ENCODE measurements at places on chromosomes 2 and 18.

GRCh38 chr2:239717319-239717675 is 307.8 kb downstream of the NDUFA10 start:
- no peak for DNase-seq

DNA sequence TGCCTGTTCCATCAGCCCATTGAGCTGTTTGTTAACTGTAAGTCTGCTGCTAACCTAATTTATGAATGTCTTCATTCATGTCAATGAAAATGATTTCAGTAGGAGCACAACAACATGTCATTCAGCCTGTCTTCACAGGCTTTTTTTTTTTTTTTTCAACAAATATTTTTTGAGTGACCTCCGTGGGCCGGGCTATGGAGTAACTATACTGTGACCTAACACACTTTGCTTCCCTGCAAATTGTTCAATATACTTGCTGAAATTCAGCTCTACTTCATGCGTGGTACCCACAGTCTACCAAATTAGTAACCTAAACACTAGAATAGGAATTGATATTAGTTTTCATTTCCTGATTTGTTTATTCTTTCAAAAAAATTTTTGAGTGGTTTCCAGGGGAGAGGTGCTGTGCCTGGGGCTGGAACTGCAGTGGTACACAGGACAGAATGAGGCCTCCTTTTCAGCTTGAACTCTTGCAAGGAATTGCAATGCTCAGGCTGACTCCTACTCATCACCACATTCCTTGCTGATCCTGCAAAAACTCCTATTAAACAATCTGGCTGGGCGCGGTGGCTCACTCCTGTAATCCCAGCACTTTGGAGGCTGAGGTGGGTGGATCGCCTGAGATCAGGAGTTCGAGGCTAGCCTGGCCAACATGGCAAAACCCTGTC is 87.1 kb downstream of the CDH20 start:
- DNase-seq, result no peak

DNA sequence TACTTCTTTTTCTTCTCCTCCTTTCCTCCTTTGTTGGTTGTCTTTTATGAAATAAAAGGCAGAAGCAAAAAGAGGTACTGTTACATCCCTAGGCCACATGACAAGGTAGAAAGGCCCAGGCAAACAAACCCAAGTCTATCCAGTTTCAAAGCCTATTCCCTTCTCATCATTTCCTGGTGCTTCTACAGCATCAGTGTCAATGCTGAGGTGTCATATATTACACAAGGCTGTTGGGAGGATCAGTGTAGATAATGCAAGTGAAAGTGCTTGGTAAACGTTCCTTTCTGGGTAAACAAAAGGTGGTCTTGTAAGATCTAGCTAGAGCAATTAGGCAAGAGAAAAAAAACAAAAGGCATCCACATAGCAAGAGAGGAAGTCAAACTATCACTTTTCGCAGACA is 64.9 kb downstream of the EVA1A start:
- no peak for DNase-seq

DNA sequence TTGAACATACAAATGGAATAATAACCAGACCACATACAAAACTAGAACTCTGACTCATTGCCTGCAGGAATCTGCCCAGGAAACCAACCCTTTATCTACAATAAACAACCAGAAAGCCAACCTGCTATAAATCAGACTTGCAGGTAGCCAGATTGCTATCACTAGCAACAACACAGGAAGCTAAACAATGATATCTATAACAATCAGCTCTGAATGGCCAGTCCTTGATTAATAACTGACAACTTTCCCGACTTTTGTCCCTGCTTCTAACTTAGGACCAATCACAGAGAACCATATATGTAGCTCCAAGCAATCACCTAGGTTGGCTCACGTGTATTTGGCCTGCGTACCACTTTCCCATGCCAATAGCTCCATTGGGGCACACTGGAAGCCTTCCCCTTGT is 470.8 kb downstream of the RIT2 start:
- DNase-seq, result no peak

DNA sequence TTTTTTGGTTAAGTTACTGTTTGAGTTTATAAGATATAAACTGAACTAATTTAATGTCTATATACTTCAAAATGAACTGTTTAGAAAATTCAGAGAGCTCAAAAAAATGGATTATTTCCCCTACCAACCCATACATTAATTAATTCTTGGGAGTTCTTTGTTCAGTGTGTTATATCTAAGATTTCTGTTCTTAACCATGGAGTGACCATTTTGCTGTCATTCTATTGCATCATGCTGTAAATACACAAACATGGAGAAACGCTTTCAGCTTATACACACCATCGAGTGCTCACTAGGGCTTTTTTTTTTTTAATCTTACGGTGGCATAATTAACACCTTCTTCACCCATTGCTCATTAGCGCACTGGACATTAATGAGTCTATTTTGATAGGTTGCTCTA is 33.4 kb upstream of the TBR1 start:
- no peak for DNase-seq

- no peak for DNase-seq
Measured at GRCh38 chr18:2444201-2444875, 127.0 kb downstream of the METTL4 start.

DNA sequence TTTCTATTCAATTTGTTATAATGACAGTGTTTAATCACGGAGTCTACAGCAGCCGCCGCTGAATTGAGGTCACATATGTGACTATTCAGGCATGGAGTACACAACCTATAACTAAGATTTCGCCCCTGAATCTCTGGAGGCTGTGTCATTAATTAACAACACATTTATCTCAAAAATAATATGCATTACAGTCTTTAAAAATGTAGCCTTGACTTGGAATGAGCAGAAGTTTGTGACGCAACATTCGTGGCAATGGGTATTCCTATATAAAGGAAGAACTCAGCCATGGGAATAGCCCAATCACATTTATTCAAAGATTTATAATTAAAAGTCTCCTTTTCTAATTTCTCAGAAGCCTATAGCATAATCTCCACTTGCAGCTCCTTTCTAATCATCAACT is 60.6 kb upstream of the LYPD1 start:
- DNase-seq, result no peak

DNA sequence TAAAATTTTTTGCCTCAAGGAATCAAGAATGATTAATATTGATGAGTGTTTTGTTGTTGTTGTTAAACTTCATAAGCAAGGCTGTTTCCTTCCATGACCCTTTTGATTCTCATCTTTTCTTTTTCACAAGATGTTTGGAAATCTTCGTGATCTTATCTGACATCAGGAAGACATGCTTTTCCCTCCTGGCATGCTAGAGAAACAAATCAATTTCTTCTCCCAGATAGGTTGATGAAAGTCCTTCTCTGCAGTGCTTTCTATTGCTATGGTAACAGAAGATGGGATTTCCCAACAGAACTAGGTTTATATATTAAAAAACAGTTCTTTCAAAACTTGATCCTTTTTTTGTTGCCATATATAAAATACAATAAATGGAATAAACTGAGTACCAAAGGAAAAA is 85.2 kb downstream of the EML6 start:
- no peak for DNase-seq

DNA sequence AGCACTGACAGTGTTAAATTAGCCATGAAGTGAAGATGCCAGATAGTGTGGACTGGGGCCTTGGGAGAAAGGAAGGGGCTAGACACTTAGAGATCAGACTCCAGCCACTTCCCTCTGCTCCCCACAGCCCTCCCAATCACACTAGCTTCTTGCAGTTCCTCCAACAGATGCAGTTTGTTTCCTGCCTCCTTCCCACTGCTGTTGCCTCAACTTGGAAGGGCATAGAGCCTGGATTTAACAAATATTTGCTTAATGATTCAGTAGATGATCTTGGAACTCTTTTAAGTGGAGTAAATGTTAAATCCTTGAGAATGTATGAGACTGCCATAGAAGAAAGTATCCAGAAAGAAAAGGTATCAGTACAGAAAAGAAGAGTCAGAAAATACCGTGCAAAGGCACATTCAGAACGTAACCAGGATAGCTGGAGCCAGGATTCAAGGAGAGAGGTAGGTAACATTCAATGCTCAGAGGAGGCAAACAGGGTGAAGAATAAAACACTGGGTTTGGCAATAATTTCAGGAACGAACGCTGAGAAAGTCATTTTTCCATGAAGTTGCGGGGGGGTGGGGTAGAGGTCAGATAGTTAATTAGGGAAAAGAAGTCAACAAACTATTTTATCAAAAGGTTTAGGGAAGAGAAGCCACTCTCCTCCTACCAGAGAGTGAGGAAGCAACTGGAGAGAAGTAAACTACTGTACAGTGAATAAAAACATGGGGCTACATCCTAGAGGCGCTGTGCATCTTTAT is 1.3 kb upstream of the BZW1 start:
- DNase-seq, result no peak

DNA sequence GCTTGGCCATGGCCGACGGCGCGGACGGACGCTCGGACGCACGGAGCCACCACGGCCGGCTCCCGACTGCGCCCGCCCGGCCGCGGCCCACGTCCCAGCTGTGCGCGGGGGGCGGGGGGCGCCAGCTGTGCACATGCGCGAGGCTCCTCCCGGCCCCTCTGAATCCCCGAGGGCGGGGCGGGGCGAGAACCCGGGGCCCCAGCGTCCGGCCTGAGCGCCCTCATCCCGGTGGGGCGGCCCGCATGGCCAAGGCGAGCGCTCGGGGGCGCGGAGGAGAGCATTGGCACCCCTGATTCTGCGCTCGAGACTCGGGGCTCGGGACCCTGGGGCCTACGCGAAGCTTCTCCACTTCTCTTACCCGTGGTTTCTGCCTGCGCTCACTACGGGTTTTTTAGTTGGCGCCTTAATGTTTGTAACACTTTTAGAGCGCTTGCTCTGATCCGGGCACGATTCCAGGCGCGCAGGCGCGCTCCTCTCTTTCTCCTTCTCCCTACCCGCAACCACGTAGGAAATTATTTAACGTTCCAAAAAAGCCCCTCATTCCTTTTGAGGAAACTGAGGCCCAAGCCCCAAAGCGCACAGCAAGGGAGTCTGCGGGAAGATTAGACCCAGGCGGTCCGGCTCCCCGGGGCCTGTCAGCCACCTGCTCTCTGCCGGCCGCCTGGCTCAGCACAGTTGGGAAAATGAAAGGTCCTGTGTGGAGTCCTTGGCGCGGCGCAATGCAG is at the start of gene PXDN:
PXDN (minus strand) TSS at position 70 of the 725 bp plus-strand sequence; CDS start at position 10, 60 bp downstream.
- DNase-seq, result no peak

GRCh38 chr2:215717501-215718381 is 281.9 kb upstream of the FN1 start:
- DNase-seq, result no peak

GRCh38 chr2:168253379-168253778 is 6.0 kb upstream of the STK39 start:
- no peak for DNase-seq

- no peak for DNase-seq
Measured at GRCh38 chr2:37412231-37412630, 67.8 kb downstream of the QPCT start.

DNA sequence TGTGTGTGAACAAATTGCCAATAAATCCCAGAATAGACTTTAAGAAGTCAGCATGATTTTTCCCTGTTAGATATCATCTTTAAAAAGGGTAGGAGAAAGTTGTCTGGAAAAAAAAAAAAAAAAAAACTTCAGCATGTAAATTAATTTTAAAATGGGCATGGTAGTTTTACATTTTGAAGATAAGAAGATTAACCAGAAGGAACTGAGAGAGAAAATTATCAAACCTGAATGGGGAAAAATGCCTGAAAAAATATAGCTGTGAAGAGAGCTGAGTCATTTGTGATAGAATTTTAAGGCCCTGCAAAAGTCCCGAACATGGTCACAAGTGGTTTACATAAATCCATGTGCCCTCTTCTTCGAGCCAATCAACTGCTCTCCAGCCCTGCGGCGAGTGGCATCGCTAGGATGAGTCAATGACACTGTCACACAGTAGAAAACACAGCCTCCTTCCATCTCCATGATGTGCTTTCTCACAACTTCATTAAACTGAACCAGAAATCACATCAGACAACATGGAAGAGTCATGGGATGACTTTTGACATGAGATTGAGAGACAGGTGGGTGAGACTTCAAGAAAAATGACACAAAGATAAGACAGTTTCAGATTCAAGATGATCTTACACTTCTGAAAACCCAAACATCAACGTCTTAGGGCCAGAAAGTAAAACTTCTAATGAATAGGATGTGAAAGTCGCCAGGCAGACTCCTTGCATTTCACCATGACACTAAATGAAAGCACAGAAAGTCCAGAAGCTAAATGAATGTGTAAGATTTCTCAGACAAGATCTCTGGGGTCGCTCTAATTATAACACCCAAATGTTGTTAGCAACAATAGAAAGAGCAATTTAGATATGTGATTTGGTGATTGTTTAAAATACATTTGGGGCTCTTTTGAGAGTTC is 273.0 kb upstream of the ID2 start:
- DNase-seq, result peak; percentile 89

- DNase-seq, result no peak
Measured at GRCh38 chr18:22710673-22711191, 222.4 kb upstream of the RBBP8 start.

- DNase-seq, result peak; percentile 6
Measured at GRCh38 chr2:70043252-70043875, 43.9 kb upstream of the PCBP1 start.

DNA sequence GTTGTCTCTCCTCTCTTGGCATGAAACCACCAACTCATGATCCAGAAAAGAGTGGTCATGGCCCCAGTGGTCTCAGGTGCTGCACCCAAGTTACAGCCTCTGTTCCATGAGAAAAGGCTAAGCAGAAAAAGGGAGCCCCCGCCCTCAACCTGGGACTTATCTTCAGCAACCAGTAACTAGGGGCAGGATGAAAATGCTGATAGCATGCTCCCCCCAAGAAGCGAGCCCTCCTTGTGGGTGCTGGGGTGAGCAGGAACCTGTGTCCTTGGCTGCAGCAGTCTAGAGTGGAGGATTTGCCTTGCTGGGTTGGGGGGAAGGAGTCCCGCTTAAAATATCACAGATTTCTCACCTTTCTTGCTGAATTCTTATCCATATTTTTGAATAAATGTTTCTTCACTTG is 490.0 kb downstream of the SUCLG1 start:
- DNase-seq, result no peak

DNA sequence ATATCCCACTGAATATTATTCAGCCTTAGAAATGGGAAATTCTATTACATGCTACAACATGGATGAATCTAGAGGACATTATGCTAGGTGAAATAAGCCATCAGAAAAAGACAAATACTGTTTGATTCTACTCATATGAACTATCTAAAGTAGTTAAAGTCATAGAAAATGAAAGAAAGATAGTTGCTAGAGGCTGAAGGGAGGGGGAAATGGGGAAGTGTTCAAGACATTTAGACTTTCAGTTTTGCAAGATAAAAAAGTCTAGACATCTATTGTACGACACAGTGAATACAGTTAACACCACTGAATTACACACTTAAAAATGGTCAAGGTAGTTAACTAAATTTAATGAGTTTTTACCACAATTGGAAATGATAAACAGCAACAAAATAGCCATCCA is 835.9 kb upstream of the CHAC2 start:
- DNase-seq, result no peak

- no peak for DNase-seq
Measured at GRCh38 chr2:45301307-45302277, 292.3 kb upstream of the SIX2 start.
